NCI-H1930 (cell line): ENCODE measurements at places on chromosomes 2 and 18.

- DNase-seq, result no peak
Measured at GRCh38 chr2:201936817-201937216, 96.8 kb upstream of the FZD7 start.

- no peak for DNase-seq
Measured at GRCh38 chr2:168365094-168365621, 90.9 kb upstream of the CERS6 start.

GRCh38 chr2:54655046-54655809 is 68.2 kb upstream of the EML6 start:
- no peak for DNase-seq

DNA sequence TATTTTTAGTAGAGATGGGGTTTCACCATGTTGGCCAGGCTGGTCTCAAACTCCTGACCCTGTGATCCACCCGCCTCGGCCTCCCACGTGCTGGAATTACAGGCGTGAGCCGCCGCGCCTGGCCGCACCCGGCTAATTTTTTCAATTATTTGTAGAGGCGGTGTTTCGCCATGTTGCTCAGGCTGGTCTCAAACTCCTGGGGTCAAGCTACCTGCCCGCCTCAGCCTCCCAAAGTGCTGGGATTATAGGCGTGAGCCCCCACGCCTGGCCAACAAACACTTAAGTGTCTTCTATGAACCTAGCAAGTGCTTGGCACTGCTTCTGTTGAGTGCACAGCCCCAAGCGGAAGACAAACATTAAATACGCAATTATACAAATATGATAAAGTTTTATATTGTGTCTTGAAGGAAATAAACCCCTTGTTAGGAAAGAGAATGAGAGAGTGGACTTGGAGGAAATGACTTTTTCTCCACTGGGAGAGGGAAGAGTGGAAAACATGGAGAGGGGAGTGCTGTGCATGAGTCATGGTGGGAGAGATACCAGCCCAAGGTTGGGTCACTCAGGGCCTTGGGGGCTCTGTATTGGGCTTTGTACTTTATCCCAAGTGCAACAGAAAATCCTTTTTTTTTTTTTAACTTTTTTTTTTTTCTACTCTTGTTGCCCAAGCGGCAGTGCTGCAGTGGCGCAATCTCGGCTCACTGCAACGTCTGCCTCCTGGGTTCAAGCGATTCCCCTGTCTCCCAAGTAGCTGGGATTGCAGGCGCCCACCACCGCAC is 41.4 kb upstream of the ACTR2 start:
- no peak for DNase-seq

- DNase-seq, result no peak
Measured at GRCh38 chr2:17476064-17476463, 42.2 kb downstream of the RAD51AP2 start.

GRCh38 chr2:61172671-61173070 is 10.7 kb downstream of the C2orf74 start:
- no peak for DNase-seq

DNA sequence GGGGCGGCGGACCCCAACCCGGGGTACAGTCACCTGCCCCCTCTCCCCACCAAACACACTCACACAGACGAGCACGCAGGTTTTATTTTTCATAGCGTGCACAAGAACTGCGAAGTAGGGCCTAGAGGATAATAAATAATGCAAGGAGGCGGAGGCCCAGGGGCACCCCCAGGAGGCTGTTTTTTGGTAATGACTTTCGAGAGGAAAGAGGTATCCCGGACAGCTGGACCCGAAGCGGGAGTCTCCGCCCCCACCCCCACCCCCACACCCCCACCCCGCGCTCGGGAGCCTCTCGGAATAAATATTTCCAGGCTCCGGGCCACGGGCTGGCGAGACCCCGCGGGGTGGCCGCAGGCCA is 3.4 kb downstream of the CYP26B1 start:
- no peak for DNase-seq

GRCh38 chr2:224884188-224884587 is 158.1 kb downstream of the DOCK10 start:
- no peak for DNase-seq

- no peak for DNase-seq
Measured at GRCh38 chr2:127511917-127512316, 14.4 kb downstream of the IWS1 start.

DNA sequence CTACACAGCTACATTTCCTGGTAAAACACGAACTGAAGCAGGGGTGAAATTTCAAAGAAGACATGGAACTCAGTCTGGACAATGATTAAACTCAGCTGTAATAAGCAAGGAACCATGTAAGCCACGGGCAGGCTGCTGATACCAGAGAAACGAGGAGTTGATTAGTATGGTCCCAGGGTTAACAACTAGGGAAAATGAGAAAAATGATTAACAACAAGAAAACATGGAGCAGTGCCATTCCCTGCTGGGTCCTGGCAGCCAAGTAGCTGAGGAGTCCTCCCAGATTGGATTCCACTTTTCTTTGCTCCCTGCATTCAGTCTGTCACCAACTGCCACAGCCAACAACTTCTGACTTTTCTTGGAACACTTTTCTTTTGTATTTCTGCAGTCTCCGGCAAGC is 517.0 kb upstream of the KLHL29 start:
- no peak for DNase-seq

DNA sequence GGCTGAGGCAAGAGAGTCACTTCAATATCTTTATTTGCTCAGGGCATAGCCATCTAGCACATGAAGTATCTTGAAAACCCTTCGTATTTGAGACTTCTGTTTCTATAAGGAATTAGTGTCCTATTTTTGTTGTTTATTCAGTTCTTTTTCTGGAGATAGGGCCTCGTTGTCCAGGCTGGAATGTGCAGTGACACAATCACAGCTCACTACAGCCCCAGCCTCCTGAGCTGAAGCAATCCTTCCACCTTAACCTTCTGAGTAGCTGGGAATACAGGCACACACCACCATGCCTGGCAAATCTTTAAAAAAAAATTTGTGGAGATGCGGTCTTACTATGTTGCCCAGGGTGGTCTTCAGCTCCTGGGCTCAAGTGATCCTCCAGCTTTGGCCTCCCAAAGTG is 50.6 kb downstream of the PSMD14 start:
- no peak for DNase-seq

- DNase-seq, result no peak
Measured at GRCh38 chr2:215622837-215623236, 187.0 kb upstream of the FN1 start.

DNA sequence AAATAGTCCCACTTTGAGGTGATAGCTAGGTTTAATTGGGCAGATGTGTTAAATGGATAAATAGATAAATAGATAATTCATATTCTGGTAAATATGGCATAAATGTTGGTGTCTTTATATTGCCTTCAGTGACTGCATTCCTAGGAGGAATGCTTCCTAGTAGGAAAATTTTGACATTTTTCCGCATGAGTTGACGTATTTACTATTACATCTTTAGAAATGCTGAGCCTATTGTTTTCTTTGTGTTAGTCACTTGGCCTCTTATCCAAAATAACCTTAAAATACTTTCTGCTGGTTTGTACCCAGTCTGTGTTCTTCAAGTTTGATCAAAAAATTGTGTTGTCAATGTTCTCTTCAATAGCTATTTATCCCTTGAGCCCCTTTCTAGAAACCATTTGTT is 495.6 kb upstream of the ZEB2 start:
- DNase-seq, result no peak

DNA sequence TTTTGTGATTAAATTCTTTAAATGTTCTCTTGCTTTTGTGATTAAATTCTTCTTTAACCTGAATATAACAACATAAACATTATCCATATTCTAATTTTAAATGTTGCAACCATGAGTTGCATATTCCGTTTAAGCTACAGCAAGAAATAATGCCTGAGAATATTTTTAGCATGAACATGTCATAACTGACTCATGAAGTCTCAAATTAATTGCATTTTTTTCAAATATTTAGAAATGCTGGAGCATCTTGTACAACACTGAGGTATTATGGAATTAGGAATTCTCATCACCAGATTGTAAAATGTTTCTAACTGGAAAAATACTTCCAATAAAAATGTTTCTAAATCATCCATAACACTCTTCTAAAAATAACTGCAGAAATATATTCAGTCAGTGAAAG is 14.7 kb downstream of the ROCK2 start:
- DNase-seq, result no peak

DNA sequence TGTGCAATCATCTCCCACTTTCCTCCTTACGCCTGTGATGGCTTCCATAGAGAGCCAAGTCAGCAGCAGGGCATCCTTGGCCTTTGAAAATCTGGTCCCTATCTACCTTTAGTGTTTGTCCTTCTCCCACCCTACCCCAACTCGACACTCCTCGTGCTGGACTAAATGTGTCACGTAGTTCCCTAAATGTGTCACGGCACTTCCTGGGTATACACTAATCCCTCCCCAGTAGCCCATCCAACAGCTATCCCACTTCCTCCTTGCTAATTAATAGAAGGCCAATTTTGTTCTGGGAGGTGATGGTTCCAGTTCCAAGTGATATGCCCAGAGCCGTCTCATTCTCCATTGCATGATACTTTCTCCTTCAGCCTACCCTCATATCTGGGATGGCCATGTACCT is 36.5 kb upstream of the ZFP36L2 start:
- no peak for DNase-seq

DNA sequence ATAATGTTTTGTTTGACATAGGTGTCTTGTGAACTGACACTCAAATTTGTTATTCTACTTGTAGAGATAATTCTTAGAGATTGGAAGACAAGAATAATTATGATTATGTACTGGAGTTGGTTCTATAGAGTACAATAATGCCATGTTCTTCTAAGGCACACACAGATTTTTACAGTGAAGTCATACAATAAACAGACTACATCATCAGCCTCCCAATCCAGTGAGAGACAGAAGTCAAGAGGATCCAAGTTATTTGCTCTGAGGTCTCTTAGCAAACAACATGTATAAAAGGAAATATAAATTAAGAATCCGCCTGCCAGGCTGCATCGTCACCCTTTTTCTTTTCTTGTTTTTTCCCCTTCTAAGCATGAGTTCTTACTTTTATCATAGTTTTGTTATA is 613.5 kb upstream of the SETBP1 start:
- DNase-seq, result no peak

GRCh38 chr2:102337481-102338386 is 17.9 kb upstream of the IL18R1 start:
- DNase-seq, result no peak

DNA sequence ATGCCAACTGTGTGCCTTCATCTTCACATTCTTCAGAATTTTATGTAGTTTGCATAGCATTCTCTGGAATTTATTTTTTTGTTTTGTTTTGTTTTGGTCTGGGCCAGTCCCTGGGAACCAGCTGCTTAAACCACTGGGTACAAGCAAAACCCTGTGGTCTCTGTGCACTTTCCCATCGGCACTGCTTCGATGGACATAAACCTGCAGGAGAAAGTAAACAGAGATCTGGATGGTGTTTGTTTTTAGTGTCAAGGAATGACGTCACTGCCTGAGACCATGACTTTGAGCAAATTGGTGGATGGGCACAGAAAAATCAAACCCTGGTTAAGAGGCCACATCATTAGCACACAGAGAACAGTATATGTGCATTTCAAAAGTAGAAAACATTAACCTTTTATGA is 64.7 kb upstream of the RASGRP3 start:
- DNase-seq, result no peak

- no peak for DNase-seq
Measured at GRCh38 chr2:74777161-74777900, 56.6 kb upstream of the HK2 start.

- no peak for DNase-seq
Measured at GRCh38 chr18:50424877-50425690, 50.2 kb downstream of the SKA1 start.

GRCh38 chr18:64100116-64100922 is 48.6 kb downstream of the LINC00305 start:
- no peak for DNase-seq

GRCh38 chr2:148726228-148726627 is 81.7 kb downstream of the EPC2 start:
- DNase-seq, result no peak

DNA sequence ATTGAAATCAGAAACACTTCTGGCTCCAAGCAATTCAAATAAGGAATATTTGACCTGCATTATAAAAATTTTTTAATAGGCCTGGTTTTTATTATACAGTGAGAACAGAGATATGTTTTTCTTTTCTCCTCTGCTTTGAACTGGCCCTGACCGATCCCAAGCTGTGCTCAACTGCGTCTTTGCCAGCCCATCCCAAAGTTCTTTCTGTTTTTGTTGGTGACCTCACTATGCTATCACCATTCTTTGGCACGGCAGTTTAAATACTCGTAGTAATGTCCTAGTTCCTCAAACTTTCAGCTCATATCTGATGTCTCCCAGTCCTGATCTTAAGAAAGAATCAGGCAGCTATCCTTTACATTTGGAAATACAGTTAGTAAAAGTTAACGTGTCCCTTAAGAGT is 42.3 kb upstream of the NETO1 start:
- DNase-seq, result no peak

DNA sequence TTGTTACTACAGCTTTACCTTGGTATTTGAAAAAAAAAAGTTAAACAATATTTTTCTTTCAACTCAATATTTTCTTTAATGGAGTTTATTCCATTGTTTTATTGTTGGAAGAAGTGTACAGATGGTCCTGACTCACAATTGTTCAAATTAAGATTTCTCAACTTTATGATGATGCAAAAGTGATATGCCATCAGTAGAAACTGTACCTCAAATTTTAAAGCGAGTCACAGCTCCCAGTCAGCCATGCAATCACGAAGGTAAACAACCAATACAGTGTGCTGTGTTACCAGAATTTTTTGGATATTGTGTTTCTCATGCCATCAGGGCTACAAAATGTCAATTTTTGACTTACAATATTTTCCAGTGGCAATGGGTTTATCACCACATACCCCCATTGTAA is 54.0 kb upstream of the COL5A2 start:
- no peak for DNase-seq

DNA sequence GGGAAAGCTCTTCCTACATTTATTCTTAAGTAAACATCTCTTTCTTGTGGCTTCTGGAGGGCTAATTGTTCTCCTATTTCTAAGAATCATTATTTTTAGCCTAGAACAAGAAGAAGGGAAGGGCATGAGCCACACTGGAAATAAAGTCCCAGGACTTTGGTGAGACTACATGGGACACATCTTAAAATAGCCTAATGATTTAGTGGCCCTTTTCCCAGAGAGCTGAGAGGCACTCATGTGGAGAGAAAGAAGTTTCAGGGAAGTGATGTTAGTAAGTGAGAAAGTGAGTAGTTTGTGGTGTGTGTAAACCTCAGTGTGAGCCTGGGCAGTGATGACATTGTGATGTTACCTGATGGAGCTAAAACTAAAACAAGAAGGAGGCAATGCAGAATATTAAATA is 14.6 kb downstream of the ITGA4 start:
- DNase-seq, result no peak

DNA sequence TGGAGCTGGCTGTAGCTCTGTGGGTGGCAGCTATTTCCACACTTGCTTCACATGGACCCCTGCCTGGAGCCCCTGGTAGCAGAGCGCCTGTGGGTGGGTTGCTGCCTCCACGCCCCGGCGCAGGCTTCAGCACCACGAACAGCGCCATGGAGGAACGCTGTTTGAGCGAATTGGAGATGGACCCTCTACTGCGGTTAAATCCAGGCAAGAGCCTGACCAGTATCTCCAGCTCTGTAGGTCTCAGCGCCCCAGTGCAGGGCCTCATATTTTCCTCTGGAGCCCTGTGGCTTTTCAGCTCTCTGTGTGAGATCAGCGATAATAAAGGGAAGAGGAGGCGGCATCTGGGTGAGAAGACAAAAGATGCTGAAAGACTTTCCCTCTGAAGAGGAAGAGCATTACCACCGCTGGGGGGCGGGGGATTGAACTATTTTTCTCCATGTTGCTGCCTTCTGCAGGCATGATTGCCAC is 12.0 kb downstream of the ONECUT2 start:
- no peak for DNase-seq
